ENCODE measurements at places on chromosomes 5 and 9.

DNA sequence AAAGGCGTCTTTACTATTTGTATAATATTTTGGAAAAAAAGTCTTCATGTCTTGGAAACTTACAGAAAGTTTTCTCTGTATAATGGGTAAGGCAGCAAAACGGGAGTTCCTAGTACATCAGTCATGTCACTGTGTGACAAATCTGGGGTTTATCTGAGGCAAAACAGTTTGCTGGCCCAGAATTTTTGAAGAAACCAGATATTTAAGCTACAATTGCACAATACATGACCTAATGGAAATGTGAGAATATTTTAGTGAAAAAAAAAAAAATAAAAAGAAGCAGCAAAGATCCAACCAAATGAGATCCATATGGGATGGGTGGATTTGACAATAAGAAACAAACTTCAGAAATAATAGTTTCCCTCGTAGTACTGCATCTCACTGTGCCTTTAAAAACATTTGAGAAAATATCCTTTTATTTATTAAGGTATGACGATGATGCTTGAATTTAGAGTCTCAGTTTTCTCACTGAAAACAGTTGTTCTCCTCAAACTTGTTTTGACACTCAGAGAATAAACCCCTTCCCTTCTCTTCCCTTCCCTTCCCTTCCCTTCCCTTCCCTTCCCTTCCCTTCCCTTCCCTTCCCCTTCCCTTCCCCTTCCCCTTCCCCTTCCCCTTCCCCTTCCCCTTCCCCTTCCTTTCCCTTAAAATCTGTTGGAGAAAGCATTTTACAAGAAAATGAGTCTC lies 180.5 kb upstream of the TUT7 start:
- DNase-seq = no peak

GRCh38 chr9:27722866-27723265 lies 149.6 kb upstream of the C9orf72 start:
- DNase-seq = no peak

GRCh38 chr5:1517838-1518237 lies 5.9 kb downstream of the LPCAT1 start:
- no peak for DNase-seq

DNA sequence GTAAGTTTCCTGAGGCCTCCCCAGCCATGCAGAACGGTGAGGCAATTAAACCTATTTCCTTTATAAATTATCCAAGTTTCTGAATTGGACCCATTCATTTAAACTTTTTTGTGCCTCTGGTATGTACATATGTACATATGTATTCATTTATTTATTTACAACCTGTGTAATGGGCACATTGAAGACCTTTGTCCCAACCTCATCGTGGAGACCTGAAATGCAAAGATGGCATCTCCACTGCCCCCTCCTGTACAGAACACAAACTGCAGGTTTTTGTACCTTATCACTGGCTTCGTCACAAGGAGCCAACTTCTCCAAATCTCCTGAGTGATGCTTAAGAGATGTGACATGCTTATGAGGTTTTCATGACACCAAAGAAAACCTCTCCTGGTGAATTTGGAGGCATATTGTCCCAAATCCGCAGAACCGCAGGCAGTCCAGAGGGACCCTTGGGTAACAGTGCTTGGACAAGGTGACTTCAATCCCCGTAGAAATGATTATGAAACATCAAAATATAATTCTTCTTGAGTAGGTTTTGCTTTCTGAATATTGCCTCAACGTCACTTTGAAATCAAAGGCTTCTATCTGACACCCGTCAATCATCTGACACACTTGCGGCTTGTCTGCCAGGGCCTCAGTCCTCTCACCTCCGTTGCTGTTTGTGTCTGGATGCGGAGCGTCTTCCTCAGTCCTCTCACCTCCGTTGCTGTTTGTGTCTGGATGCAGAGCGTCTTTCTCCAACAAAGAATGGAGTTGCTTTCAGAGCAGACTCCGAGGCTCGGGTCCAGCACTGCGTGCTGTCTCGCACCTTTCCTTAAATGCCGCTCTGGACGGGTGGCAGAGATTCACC lies 135.0 kb upstream of the IRX4 start:
- no peak for DNase-seq

GRCh38 chr9:93086447-93087224 lies 9.4 kb upstream of the CARD19 start:
- no peak for DNase-seq

- DNase-seq = no peak
Observed at GRCh38 chr9:93084471-93084881, 11.5 kb upstream of the CARD19 start.

- no peak for DNase-seq
Observed at GRCh38 chr9:18941060-18941740, 91.8 kb downstream of the SAXO1 start.

GRCh38 chr5:137960141-137960540 lies 70.9 kb downstream of the PKD2L2 start:
- no peak for DNase-seq

DNA sequence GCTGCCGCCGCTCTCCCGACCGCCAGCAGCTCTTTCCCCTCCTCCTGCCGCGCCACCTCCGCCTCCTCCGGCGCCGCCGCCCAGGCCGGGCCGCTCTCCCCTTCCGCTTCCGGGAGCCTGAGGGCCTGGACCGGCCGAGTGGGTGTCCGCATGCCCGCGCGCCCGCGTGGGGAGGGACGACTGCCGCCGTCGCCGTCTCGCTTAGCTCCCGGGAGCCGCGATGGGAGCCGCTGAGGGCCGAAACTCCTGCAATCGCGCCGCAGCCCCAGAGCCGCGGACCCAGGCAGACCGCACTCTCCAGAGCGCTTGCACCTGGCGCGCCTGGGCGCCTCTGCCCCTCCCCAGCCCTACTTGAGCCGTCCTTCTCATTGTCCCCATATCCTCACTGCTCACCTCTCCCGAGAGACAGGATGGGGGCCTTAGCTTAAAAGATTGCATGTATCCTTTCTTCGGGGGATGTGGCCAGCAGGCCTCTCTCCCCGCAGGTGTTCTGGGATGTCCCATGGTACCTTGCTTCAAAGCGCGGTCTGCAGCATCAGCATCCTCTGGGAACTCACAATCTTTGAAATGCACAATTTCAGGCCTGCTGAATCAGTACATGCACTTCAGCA lies at the start of gene ZDHHC21:
Gene ZDHHC21, minus strand, starts transcription at position 182 of the 611 bp plus-strand sequence. CDS start 19,092 bp downstream, outside the sequence.
- peak; percentile 42 for DNase-seq

DNA sequence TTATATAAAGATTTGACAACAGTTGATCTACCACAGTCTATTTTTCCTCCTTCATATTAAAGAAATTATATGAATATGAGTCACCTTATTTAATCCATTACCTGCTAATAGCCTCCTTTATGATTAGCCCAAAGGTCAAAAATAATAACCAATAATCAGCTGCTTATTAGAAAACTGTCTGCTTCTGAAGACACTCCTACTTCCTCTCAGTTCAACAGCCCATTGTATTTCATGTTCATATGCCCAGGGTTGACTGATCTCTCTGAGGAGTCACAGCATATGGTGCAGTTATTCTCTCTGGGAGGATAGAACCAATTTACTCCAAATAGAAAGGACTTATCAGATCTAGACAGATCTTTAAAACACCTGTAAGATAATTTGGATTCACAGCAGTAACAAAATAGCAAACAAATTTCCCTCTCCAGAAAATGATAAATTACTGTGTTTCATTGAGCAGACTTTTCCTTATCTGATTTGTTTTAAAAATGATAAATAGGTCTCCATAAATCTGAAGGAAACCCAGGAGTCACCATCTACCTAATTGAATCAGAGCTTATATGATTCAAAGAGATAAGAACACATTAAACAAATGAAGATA lies 180.4 kb upstream of the ITGA1 start:
- no peak for DNase-seq

GRCh38 chr5:19301271-19301670 lies 686.7 kb downstream of the CDH18 start:
- no peak for DNase-seq

DNA sequence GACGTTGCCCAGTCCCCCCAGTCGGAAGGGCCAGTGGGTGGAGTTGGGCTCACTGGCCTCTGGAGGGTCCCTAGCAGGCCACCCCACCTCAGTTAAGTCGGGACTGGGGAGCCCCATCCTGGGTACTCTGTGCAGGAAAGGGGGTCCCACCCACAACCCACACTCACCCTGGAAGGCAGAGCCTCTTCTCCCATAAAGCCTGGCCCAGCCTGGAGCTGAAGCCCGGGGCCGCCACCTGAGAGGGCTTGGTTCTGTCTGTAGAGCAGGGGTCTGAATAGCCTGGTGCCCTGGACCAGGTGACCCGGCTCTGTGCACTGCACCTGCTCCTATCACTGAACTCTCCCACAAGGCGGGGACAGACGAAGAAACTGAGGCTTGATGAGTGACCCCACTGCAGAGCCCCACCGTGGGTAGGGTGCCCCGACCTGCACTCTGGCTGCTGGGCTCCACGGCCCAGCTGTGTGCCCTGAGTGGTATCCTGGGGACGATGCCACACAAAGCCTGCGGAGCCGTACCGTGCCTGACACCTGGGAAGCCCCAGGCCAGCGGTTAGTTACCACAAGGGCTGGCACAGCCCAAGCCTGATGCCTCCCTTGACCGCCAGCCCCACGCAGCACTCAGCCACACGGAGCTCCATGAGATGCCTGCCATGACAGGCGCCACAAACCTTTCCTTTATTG lies 7.3 kb downstream of the PTGES2 start:
- no peak for DNase-seq

- DNase-seq = no peak
Observed at GRCh38 chr5:820245-820644, 30.5 kb downstream of the ZDHHC11 start.

GRCh38 chr5:54514291-54514690 lies 3.3 kb upstream of the SNX18 start:
- DNase-seq = no peak

DNA sequence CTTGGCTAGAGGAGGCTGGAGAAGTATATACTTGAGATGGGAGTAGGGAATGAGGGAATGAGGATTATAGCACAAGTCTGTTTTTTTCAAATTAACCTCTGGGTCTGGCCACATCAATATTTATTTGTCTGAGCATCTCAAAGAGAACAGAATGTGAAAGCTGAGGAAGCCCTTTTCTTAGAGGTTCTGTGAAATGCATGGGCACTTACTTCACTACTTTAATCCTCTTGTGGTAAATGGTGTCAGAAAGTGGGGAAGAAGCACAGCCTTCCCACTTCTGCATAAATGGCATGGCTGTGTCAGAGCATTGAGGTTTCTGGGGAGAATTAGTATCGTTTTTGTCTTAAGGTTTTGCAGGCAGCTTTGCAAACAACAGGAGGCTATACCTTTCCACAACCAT lies 48.6 kb downstream of the SPATA31D1 start:
- DNase-seq = no peak

DNA sequence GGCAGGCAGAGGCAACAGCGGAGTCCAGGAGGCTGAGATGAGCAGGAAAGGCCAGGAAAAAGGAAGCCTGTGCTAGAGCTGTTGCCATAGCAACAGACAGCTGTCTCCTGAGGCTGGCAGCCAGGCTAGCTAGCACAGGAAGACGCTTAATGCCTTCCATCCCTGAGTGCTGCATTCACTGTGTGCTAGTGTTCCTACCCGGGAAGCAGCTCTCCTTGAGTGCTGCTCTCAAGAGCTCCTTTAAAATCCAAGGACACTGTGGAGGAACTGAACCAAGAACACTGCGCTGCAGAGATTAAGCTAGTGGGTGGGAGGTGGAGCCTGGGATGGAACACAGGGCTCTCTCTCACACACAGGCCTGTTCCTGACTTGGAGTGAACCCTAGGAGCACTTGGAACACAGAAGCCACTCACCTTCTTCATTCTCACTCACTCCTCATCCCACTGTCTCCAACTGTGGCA lies 53.5 kb upstream of the IL7R start:
- peak; percentile 33 for DNase-seq

GRCh38 chr9:136429683-136430491 lies 9.8 kb downstream of the INPP5E start:
- DNase-seq = no peak

DNA sequence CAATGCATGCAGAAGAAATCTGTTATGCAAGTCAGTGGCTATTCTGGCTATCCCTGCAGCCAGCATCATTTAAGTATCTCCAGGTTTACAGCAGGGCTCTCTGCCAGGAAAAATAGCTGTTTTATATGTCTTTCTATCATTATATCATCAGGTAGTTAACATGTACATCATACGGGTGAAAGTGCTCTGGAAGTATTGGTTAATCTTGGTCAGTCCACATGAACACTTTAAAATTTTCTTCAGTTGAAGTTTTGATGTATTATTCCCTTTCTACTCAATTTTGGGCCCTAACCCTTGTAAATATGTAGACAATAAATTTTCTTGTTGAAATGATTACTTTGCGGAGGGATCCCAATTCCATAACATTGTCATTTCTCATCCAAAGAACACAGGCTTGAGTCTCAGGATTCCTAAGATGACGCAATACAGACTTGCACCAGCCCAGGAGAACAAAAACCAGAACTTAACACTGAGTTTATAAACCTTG lies 67.5 kb downstream of the SEMA6A start:
- no peak for DNase-seq

DNA sequence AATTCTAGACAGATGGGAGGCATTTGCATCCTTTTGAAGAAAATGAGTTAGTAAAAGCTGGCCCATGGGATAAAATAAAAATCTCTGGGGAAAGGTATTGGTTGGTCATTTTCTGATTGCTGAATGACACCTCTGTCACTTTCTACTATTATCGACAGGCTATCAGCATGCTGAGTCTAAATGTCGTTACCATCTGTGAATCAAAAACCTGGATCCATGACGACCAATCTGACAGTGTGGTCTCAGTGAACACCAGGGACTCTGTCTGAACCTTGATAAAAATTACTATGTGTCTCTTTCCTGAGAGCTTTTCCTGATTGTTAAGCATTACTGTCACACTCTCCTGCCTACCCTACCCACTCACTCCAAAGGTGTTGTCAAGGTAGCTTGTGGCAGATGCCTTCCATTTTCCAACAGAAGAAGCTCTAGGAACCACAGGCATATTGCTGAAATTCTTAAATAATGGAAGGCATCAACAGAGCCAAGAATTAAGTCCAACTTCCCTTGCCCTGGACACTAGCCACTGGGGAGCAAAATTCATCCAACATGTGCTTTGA lies 12.6 kb upstream of the ASTN2 start:
- DNase-seq = no peak

GRCh38 chr5:112956606-112957005 lies 20.0 kb upstream of the DCP2 start:
- no peak for DNase-seq

- DNase-seq = no peak
Observed at GRCh38 chr5:78677777-78678668, 29.5 kb upstream of the LHFPL2 start.

DNA sequence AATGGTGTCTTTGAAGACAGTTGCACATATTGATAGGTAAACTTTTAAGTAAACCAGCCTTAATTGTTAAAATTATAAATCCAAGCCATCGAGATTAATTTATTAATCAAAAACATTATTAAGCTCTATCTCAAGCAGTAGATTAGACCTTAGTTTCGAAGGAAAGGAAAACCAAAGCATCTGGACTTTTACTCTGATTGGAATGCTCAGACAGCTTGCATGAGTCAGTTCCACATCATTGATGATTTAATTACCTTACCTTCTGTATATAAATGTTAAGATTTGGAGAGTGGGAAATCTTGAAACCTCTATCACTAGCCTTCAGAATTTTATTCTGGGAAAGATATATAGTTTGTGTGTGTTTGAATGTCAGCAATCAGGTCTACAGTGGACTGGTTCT lies 23.9 kb downstream of the DCP2 start:
- DNase-seq = no peak

- no peak for DNase-seq
Observed at GRCh38 chr5:65967288-65968066, 41.1 kb downstream of the ERBIN start.

GRCh38 chr5:123549256-123549904 lies 37.4 kb downstream of the CSNK1G3 start:
- peak; percentile 67 for DNase-seq
